Stimulated activated CD8-positive, alpha-beta memory T cell treated with anti-CD3 and anti-CD28 coated beads, Interleukin-7, amount 100 ng/mL, for 1 hour (primary cell): ENCODE measurements at places on chromosomes 16 and 17.

- no peak for DNase-seq
Observed at GRCh38 chr17:77925831-77926543, 32.5 kb upstream of the TNRC6C start.

DNA sequence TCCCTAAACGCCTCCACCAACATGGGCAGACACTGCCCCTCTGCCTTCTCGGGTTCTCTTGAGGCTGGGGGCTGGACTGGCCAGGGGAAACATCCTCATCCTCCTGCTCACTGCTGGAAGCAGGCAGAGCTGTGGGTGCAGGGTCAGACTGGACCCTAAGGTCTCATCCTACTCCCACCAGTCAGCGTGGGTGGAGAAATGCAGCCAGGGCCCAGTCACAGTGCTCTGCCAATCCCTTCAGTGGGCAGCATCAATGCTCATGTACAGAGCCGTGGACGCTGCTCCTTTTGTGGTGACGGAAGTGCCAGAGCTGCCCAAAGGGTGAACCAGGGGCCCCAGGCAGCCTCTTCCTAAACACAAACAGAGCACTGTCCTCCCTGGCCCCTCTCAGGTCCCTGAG is 13.4 kb upstream of the TBX2 start:
- DNase-seq: no peak

DNA sequence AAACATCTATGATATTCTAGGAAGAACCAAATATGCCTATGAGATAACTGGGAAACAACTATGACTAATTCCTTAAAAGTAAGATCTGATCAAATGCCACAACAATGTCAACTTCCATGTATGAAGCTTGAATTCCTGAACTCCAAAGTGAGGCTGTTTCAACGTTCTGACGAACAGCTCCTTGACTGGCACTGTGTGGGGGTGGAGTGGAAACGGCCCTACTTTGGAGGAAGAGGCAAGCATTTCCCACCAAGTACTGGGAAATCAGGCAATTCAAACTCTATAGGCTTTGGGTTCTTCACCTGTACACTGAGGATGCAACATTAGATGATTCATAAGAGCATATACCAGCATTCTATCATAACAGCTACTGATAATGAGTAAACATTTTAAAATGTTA is 187.2 kb downstream of the CDK5R1 start:
- no peak for DNase-seq

DNA sequence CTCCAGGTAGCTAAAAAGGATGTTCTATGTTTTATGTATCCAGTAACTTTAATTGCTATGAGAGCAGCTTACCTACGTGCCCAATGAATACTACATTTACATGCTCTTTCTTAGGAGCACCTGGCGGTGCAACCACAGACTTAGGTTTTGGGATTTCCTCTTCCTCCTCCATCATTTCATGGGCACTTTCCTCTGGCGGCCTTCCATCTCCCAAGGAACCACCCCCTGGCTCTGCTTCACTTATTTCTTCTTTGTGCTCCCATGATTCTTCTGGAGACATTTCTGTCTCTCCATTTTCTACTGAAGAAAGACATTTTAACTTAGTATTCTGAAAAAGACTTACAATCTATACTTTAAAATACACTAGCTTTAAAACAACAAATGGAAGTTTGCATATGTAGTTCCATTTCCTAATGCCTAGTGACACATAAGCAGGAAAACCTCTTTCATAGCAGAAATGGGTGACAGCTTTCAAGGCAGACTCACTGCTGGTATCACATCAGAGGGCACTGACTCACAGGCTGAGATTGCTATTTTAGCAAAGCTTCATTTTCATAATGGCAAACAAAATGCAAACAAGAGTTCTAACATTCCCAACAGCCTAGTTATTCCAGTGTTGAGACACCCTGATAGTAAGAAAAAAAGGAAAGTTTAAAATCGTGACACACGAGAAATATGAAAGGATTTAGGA is 19.1 kb downstream of the GSPT1 start:
- DNase-seq: no peak

- no peak for DNase-seq
Observed at GRCh38 chr17:76542566-76542971, 2.7 kb downstream of the PRCD start.

- DNase-seq: no peak
Observed at GRCh38 chr17:80592243-80592642, 47.6 kb downstream of the RPTOR start.

DNA sequence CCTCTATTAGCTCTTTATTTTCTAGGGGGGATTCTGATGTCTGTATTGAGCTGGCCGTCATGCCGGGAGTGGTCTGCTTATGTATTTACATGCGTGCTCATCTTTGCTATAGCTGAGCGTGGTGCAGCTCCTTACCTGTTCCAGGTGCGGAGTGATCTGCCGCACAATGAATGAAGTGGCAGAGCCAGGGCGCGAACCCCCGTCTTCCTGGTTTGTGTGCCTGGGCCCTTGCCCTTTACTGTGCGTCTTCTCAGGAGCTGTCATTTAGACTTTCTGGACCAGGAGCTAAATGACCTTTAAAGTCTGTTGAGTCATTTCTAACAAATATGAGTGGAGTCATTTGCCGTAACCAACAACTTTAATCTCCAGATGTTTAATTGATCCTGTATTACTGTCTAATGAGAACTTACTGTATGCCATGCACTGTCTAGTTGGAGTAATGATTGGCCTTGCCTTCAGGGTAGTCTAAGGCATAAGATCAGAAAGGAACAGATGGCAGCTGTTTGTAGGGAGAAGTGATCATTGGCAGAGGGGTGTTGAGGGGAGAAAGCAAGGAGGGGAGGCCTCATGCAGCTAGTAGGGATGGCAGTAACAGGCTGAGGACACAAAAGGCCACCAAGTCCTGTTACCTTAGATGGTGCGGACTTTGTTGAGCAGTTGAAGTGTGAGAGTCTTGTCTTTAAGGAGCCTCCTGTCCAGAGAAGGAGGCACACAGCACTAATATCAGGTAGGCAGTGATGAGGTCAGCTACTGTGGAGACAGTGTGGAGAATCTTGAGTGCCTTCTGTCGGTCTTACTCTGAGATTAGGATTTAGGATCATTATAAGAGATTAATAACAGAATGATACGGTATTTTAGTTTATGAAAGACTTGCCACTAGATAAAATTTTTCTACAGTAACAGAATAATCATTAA is 53.9 kb downstream of the USP10 start:
- DNase-seq: no peak

DNA sequence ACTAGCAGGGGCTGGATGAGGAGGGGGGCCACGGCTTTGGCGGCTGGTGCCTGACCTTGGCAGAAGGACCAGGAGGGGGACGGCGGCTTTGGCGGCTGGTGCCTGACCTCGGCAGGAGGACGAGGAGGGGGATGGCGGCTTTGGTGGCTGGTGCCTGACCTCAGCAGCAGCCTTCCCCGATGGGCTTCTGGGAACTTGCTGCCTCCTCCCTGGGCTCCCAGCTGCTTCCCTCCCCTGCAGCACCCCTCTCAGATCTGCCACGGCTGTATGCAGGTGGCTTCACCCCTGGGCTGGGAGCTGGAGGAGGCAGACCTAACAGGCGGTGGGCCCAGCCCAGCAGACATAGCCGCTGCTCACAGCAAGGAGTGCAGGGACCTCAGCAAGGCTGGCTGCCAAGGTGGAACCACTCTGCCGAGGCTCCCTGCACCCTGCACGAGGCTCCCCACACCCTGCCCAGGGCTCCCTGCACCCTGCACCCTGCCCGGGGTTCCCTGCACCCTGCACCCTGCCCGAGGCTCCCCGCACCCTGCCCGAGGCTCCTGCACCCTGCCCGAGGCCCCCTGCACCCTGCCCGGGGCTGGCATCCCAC is 38.4 kb upstream of the CBFA2T3 start:
- DNase-seq: no peak

DNA sequence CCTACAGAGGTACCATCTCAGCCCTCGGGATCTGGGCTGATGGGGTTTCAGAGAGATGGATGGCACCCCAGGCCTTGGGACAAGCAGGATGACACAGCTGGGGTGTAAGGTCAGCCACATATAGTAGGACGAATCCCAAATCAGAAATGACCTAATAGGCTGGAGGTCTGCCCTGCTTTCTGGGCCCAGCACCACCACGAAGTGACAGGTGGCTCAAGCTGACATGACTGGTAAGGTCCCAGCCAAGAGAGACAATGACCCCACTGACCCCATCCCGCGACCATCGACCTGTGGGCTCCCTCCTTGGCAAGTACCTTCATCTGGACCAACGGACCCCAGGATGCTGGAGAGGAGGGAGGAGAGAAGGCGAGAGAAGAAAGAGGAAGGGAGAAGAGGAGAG is 15.6 kb downstream of the CAMKK1 start:
- no peak for DNase-seq

- DNase-seq: no peak
Observed at GRCh38 chr16:70766176-70766575, 34.8 kb downstream of the VAC14 start.

DNA sequence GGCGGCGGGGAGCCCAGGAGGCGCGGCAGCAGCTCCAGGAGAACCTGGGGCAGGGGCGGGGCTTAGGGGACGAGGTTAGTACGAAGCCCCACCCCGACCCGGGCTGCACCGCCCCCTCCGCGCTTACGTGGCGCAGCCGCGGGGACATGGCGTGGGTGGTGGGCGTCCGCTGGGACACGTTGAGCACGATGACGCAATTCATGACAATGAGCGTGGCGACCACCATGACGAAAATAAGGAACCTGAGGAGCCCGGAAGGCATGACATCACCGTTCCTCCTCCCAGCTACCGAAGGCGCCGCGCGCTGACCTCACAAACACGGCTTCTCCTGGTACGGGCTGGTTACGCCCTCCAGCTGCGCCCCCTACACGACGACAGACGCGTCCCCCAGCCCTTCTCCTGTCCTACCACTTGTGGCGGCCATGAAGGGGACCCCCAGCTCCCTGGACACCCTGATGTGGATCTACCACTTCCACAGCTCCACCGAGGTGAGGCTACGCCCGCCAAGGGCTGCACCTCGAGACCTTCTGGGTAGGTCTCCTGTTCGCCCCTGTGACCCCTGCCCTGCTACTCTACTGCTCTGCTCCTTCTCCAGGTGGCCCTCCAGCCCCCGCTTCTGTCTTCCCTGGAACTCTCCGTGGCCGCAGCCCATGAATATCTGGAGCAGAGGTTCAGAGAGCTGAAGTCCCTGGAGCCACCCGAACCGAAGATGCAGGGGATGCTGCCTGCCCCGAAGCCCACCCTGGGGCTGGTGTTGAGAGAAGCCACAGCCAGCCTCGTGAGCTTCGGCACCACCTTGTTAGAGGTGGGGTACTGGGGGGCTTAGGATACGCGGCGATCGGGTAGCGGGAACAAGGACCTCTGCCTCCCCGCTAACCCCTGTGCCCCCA is at the start of gene C17orf107:
Gene C17orf107 (plus strand): TSS at position 196 of the 890 bp plus-strand sequence. CDS start 227 bp downstream, at position 423.
- DNase-seq: peak; percentile 86

DNA sequence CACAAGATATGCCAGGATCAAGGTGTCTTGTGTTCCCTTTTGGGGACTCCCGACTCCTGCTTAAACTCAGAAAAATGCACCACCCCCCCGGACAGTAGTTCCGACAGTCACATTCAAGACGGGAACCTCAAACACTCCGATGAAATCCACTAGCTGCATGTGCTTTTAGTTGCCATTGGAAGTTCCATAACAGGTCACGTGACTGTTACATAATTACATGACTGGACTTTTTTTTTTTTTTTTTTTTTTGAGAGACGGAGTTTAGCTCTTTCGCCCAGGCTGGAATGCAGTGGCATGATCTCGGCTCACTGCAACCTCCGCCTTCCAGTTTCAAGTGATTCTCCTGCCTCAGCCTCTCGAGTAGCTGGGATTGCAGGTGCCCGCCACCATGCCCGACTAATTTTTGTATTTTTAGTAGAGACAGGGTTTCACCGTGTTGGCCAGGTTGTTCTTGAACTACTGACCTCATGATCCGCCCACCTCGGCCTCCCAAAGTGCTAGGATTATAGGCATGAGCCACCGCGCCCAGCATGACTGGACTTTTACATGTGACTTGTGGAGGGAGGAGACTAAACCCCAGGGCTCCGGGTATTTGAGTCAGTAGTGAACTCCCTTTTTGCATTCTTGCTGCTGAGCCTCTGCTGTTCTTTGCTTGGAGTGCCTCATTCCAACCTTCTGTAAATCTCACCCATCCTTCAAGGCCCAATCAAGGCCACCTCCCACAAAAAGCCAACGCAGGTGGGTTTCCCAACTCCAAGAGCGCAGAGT is 1.6 kb downstream of the SIRT7 start:
- DNase-seq: no peak

DNA sequence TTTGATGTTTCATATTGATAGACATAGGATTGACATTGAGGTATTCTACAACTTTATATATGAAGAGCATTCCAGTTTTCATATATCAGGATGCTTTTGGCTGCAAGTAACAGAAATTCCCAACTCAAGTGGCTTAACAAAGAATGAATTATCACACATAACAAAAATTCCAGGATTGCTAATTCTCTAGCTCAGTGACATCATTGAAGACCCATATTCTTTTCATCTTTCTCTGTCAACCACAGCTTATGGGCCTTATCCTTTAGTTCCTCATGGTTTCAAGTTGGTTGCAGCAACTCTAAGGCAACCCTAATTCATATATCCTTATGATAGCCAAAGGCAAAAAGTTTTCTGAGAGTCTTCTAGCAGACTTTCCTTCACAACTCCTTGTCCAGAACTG is 91.5 kb upstream of the HAS3 start:
- no peak for DNase-seq

DNA sequence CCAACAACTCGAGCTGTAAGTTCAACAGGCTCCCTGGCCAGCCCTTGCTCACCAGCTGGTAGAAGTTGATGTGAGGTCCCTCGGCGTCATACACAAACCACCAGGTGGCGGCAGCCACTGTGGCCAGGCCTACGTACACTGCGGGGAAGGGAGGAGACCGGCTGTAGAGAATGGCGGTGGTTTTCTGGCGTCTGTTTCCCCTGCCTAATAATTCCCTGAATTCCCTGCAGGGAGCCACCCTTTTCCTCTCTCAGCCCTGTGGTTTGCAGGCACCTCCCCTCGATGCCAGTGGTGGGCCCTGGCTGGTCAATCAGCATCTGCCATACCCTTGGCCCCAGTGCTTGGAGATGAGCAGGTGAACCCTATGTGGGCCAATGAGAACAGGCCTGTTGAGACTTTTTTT is 18.9 kb upstream of the P2RX1 start:
- DNase-seq: no peak

- DNase-seq: no peak
Observed at GRCh38 chr17:61250335-61250890, 149.2 kb upstream of the TBX2 start.

- no peak for DNase-seq
Observed at GRCh38 chr16:58859958-58860669, 126.0 kb upstream of the GOT2 start.

DNA sequence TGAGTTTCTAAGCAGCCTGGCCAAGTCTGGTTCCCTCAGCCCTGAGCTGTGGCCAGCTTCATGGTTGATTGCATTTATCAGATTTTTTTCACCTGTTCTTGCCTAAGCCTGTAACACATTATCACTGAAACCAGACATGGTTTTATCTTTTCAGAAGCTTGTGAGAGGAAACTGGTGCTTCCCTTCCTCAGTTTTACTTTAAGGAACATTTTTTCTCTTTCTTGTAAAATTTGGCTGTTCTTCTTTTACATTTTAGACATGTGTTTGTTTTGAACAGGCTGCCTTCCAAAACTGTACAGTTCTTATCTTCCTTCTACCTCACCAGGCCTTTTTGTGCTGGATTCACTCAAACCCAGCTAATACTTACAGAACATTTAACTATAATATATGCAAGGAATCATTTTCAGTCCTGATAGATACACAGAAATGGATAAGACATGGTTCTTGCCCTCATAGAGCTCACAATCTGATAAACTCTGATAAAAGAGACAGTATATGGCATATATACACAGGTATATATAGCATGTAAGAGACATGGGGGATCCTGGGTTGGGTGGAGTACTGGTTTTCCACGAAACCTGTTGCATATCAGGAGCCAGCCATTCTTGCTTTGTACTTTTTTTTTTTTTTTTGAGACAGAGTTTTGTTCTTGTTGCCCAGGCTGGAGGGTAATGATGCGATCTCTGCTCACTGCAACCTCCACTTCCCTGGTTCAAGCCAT is 44.5 kb downstream of the ZNRF1 start:
- no peak for DNase-seq
